ENCODE measurements at places on chromosomes 1 and 21.

DNA sequence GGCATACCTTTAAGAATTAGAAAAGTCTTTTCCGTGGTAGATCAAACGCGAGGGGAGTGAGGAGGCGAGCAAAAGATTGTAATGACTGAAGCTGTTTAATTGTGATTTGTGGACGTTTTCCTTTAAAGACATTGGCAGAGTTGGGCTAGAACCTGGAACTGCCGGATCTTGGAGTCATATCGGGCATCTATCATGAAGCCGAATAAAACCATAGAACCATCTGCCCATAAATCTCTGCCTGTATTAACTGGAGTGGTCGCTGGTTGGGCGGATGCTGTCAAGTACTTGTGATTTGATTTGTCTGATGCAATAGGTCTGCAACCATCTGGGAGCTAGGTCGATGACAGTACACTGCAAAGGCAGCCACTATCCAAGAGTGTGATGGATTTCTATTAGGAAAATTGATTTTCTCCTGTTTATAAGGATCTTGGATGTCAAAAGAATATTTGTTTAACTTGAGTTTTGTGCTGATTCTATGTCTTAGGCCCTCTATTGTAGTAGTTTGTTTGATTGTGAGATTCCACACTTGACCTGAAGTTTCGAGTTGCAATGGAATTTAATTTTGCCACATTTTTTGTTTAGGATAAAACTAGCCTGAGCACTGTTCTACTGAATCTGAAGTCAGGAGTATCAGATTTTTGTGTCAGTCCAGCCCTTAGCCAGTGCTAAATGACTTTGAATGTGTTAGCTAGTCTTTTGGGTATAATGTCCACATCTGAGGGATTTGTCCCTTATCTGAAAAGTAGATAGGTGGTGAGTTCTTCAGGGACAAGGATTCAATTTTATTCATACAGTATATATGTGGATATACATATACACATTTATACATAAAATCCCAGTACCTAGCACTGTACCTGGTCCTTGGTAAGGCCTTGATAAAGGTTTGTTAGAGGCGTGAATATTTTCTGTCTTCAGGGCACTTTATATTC, 1.2 kb downstream of the SARS1 start:
- peak; percentile 51 for DNase-seq

GRCh38 chr1:22884806-22885530, 87.7 kb downstream of the LACTBL1 start:
- DNase-seq, result no peak

DNA sequence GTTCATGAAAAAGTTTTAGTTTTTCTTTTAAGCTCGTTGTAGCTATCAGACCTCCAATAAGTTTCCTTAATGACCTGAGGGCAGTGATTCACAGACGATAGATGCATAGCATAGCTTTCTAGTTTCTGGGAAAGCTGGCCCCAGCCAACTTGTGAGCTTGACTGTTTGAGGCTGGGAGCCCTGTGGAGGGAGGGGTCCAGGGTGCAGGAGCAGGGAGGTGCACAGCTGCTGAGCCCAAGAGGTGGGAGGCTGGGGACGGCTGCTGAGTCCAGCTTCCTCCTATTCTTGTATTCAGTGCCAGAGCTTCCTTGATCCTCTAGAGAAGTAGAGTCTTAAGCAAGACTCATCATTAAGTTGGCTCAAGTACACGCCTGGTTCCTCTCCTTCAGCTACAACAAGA, 11.0 kb upstream of the AVPR1B start:
- DNase-seq, result no peak

DNA sequence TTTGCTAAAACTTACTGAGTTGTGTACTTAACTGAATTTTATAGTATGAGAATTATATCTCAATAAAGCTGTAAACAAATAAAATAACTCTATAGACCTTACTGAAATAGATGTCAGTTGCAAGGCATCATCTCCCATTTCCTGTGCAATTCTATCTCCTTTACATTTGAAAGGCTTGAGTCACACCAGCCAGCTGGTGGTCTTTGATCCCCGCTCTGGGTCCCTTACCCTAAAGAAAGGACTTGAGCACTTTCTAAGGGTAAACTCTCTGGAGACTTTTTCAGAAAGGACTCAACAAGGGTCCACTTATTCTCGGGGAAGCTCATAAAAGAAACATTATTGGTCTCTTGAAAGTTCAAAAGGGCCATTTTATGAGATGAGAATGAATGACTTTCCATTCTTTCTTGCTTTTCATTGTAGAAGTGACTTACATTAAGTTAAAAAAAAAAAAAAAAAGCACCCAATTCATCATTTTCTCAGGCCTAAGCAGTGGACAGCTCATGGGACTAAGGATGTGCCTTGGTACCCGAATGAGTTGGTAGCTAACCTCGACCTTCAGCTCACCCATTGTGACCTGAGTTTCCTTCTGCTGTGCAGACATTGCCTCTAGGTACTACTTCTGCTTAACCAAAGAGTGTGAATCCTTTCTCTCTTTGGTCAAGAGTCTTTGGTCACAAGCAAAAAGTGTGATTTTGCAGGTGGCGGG, 147.0 kb upstream of the COA6 start:
- DNase-seq, result no peak

DNA sequence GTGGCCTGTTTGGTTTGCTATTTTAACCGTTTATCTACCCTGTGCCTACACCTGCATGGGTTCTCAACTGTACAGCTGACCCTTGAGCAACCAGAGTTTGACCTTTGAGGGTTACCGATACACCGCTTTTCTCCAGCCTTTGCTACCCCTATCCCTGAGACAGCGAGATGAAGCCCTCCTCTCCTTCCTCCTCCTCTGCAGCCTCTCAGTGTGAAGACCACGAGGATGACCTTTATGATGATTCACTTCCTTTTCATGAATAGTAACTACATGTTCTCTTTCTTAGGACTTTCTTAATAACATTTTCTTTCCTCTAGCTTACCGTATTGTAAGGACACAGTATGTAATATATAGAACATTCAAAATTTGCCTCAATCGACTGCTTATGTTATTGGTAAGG, 14.5 kb upstream of the RNF187 start:
- no peak for DNase-seq

DNA sequence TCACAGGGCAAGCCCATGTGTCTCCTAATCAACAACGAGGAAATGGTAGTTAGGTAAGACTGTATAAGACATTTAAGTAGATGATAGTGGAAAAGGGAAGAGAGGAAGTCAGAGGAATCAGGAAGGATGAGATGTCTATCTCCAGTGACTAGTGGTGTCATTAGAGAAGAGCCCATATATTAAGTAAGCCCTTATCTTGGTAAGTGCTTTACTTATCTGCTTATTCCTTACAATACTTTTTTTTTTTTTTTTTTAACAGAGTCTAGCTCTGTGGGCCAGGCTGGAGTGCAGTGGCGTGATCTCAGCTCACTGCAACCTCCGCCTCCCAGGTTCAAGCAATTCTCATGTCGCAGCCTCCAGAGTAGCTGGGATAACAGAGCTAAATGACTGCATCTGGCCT, 29.5 kb downstream of the RNF11 start:
- DNase-seq, result no peak

- no peak for DNase-seq
Observed at GRCh38 chr1:237013608-237014007, 9.4 kb upstream of the MT1HL1 start.

GRCh38 chr1:244945109-244945671, 80.8 kb upstream of the HNRNPU start:
- DNase-seq, result no peak

DNA sequence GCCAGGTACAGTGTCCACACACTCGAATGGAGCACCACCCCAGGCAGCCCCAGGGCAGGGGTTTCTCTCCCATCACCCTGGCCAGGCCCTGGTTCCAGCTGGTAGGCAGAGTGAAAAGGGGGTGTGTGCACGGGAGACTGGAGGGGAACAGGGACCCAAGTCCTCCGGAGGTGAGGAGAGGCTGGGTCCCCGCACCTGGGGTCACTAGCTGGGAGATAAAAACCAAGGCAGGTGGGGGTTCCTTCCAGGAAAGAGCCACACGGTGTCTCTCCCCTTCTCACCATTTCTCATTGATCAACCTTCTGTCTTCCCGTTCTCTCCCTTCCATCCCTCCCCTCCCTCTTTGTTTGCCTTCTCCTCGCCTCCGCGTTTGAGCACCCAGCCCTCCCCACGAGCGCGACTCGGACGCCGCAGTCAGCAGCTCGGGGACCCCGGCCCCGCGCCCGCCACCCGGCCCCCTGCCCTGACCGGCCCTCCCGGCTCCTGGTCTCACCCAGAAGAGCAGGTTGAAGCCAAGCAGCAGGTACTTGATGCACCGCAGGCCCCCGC, 358 bp downstream of the TSPAN2 start:
- DNase-seq, result no peak

GRCh38 chr1:93016171-93016570, 54.9 kb upstream of the DIPK1A start:
- DNase-seq, result no peak

GRCh38 chr1:919271-919872, 4.4 kb upstream of the SAMD11 start:
- DNase-seq, result no peak

DNA sequence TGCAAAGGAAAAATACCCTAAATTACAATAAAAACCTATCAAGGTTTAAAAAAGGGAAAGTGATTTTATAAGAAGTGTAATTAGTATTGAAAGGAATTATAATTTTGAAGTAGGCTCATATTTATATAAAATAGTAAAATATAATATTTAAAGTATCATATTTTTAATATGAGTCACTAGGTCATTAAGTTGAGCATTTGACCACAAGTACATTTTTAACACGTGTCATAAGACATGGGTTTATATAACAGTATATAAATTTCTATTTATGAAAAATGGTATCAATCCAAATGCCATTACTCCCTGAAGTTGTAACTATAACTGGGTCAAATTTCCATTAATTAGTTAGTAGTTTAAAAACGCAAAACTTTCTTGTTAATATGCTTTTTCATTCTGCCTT, 365.9 kb downstream of the COL11A1 start:
- no peak for DNase-seq

DNA sequence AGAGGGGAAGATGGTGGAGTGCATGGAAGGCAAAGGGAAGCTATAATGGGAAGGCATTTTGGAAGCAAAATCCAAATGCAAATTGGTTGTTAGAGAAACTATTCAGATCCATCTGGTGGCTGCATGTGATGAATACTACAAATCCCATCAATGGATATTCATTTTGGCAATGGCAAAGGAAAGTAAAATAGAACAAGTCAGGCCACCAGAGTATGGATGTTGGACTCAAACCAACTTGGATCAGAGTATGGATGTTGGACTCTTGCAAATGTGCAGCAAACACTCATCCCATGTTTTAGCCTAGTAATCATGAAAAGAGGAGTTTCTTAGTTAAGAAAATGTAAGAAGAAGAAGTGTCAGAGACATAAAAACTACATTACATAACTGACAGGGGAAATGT, 289.6 kb upstream of the DAB1 start:
- DNase-seq, result no peak

DNA sequence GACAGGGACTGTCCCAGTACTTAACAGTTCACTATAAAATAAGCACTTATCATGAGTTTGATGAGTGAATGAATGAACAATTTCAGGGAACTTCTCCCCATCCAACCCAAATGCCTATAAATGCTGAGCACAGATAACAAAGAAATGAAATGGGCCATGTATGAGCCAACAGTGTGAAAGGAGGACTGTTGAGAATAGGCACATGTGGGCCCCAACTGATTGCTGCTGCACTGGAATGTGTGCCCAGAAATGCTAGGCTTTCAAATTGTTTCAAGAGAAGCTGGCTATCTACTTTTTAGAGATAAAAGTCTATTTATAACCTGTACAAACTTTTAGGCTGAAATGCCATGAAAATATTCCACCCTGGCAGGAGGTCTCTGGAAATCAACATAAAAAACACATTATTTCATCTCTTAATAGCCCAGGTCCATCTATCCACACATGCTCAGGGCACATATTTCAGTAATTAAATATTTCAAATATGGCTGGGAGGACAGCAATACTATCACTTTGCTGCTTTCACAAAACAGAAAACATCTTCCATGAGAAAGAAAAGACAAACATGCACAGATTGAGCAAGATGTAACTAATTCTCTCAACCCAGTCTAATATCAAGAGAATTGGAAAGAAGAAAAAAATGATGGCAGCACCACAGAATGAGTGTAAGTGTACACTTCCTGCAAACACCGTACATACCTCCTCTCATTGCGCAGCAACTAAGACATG, 49.8 kb downstream of the COLGALT2 start:
- DNase-seq, result no peak

GRCh38 chr1:10484521-10484920, 9.8 kb downstream of the PEX14 start:
- DNase-seq, result no peak

DNA sequence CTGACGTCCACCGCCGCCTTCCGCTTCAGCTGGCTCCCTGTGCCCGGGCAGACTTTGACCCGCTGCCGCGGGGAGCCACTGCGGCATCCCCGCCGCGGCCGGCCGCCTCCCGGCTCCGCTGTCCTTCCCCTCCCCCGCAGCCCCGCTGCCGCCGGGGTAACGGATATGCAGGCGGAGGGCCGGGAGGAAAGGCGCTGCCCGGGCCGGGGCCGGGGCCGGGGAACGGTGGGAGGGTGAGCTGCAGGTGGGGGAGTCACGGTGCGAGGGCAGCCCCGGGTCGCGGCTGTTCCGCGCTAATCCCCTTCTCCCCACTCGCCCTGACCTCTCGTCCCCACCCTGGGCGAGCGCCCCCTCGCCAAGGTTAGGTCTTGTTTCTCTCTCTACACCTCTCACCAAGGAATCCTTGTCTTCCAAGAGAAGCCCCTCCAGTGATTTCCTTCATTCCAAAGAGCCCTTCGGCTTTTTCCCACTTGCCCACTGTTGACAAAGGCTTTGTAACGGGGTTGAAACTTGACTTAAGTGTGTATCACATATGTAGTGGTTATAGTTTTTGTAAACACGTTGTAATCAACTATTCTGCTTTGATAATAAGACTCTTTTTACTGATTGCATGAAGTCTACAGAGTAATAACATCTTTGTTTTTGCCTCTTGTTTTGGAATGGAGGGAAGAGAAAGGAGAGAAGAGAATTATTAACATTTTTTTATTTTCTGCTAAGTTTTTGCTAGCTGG, 669 bp downstream of the XPR1 start:
- DNase-seq, result peak; percentile 72

- DNase-seq, result no peak
Observed at GRCh38 chr1:102726417-102726816, 381.9 kb downstream of the COL11A1 start.

DNA sequence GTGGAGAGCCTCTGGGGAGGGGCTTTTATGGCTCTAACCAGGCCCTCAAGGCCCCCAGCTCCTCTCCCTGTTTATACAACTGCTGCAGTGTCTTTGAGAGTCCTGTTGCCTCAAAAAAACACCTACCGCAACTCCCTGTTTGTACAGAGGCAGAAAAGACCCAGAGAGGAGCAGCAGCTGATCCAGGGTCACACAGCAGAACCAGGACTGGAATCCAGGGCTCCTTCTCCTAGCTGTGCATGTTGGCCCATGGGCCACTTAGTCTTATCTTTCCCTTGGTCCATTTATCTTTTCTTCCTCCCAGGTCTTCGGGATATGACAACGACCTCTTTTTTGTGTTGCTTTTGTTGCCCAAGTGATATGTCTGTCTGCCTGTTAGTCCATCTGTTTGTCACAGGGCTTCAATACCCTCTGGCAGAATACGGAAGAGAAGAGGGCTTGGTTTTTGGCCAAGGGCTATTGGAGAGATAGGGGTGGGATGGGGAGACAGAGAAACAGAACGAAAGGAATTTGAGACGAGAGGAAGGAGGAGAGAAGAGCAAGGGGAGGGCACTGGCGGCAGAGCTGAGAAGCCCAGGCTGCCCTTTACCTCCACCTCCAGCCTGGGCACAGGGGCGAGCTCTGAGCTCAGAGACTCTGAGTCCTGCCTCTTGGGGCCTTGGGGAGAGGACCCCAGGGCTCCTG, 33.5 kb upstream of the WASF2 start:
- DNase-seq, result no peak

- DNase-seq, result no peak
Observed at GRCh38 chr1:161866241-161866640, 100.1 kb downstream of the ATF6 start.
